GM03348 (cell line): ENCODE measurements at places on chromosomes 11 and 22.
A peak's percentile ranks its signal among the peaks of the same experiment; 100 is the strongest.

DNA sequence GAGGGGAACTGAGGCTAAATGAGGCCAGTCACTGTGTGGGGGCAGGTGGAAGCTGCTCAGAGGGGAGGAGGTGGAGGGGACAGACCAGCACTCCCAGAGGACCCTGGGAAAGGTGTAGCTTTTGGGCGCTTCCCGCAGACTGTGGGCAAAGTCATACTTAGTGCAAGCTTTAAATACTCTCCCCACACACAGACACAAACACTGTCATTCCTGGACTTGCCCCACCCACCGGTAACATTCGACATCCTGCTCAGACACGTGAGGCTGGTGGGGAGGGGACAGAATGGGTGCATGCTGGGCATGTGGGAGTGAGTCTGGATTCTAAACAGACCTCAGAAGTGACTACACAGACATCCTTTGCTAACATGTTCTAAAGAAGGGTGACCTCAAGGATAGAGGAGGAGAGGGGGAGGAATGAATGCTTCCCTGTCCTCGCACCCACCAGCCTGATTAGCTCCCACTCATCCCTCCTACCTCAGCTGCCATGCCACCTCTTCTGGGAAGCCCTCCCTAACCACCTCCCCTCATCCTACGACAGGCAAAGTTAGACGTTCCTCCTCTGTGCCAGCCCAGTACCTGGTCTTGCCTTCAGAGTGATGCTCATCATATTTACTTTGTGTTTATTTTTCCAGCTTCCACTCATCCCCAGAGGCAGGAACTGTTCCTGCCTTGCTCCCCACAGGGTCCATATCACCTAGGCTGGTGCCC is 22.2 kb downstream of the TSKU start:
- peak; percentile 9 for DNase-seq

GRCh38 chr11:93737904-93738612 is 3.2 kb downstream of the TAF1D start:
- DNase-seq, result no peak

- DNase-seq, result no peak
Observed at GRCh38 chr11:9230296-9230695, 34.9 kb downstream of the DENND5A start.

DNA sequence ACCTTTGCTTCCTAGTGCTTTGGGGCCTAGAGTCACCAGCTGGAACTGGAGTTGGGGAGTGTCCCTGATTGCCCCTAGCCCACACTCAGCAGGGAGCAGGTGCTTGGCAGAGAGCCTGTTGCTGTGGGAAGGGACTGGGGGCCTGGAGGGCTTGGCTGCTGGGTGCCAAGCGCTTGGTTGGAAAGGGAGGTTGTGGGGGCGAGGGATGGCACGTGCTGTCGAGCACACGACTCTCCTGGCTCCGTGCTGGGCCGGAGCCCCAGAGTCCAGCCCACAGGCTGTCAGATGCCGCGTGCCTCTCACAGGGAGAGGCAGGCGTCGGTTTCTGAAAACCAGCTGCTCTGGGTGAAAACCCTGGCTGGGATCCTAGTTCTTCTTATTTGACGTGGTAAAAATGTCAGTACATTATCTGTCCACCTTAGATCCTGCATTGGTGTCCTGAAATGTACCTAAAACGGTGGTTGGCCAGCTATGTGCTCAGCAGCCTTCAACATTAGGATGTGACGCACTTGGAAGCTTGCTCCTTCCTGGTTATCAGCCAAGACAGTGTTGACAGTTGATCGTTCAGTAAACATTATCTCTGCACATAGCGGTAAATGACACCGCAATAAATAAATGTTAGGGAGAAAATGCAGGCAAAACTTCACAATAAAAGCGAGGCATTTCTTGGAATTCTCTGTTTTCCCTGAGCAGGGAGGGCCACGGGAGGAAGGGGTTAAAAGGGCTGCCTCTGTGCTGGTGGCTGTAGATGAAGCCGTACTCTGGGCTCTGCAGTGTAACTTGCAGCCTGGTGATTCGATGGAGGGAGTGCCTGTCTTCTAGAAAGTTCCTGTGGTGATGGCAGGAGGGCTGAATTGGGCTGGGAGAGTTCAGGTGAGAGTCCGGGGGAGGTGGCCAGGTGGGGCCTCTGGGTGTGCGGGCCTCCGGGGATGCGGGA is 29.2 kb downstream of the GRAMD4 start:
- peak; percentile 45 for DNase-seq

DNA sequence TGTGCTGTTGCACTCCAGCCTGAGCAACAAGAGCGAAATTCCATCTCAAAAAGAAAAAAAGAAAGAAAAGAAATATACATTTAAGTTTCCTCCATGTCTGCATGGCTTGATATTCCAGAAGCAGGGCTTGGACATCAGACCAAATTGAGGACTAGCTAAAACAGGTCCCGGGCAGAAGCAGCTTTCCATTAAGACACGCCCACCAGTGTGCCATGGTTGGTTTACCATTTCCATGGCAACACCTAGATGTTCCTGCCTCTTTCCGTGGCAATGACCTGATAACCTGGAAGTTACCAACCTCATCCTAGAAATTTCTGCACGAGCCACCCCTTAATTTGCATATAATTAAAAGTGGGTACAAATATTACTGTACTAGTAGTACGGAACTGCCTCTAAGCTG is 111.3 kb downstream of the NAT10 start:
- no peak for DNase-seq

DNA sequence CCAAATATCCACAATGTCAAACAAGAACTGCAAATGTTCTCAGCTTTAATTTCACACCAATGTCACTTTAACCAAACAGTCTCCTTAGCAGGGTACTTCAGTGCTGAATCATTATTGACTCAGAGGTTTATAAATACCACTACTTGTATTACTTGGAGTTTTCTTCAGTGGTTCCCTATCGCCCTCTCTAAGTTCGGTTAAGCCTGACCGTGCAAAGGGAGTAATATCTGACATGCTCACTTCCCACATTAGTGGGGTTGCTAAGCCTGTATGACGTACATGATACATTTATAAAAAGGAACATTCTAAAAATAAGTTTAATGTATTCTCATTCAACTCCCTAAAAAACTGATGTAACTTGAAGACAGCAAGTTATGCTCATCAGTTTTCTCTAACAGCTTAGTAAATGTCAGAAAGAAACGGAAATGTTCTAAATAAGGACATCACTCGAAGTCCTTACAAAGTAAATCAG is 93.1 kb upstream of the ZC3H12C start:
- peak; percentile 78 for DNase-seq

GRCh38 chr11:29783506-29783905 is 233.3 kb downstream of the KCNA4 start:
- no peak for DNase-seq

DNA sequence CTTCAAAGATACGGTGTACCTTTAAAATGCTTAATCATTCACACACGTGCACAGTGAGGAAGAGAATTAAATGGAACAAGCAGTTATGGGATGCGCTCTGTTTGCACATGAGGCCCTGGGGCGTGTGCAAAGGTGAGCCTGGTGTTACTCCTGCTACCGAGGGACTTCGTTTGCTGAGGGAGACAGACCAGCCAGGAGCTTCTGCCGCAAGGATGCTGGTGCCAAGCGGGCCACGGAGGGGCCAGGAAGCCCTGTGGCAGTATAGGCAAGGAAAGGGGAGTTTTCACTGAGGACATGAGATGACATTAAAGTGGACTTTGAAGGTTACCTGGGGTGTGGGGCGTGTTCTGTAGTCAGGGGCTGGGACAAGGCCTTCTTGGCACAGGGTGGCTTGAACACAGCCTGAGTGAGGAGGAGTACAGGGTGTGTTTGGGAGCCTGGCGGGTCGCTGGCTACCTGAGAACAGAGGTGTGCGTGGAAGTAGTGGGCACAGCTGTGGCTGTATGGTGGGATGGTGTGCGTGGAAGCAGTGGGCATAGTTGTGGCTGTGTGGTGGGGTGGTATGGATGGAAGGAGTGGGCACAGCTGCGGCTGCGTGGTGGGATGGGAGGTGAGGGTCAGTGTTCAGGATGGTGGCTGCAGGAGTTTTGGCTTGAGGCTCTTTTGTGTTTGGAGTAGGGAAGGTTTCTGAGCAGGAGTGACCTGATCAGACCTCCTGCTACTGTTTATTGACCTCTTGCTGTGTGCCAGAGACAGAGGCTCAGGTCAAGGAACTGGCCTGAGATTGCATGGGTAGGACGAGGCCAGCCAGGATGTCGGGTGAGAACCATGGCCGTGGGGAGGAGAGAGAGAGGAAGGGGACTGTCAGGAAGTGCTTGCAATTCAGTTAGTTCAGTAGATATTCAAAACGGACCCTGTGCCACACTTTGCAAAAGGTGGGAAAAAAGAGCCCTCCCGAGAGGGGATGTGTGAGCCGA is 13.7 kb downstream of the TBC1D22A start:
- DNase-seq, result no peak

DNA sequence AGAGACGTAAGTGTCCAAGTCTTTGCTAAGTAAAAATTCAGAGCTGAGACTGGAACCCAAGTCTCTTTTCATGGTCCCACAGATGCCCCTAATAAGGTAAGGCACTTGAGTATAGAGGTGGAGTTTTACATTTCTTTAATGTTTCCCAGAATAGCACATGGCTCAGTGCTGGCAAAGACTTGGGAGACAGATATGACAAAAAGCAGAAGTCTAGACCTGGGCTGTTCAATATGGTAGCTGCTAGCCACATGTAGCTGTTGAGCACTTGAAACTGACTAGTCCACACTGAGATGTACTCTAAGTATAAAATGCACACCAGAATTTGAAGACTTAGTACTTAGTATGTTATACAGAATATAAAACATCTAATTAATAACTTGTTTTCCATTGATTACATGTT is 17.6 kb downstream of the VSTM5 start:
- DNase-seq, result no peak

DNA sequence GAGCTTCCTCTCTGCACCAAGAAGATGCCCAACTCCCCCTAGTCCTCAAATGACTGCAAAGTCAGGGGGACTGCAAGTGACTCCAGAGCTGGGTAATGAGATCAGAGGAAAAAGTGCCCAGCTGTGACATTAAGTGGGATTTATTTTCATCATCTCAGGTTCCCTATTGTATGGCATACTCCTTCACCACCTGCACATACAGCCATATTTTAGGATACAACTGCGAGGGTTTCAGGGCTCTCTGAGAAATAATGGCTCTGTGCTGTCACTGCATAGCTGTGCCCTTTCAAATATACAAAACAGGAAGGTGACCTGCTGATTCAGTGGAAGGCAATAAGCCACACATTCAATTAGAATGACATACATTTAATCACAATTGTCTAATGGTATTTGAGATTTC is 45.6 kb upstream of the PLET1 start:
- no peak for DNase-seq

- DNase-seq, result no peak
Observed at GRCh38 chr11:3825473-3826154, 15.1 kb downstream of the RHOG start.

GRCh38 chr11:67564230-67564629 is 19.4 kb upstream of the GSTP1 start:
- no peak for DNase-seq

DNA sequence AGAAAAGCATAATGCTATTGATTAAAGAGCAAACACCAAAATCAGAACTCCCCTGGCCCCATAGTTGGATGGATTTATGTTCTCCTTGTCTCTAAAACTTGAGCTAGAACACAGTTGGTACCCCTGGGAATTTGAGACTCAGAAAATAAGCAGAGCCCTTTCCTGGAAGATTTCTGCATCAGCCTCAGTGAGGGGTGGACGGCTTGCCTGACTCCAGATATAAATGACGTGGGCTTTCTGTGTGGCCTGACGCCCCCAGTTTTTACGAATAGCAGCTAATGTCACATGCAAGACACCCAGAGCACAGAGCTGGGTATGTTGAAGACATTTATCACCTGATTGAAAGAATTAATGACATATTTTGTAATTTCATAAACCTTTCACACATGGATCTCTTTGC is 130.8 kb downstream of the TRIM29 start:
- DNase-seq, result no peak

- DNase-seq, result no peak
Observed at GRCh38 chr11:74132833-74133232, 38.0 kb downstream of the C2CD3 start.
